ENCODE measurements at places on chromosomes 5 and 9.

- DNase-seq: no peak
These were observed 34.9 kb upstream of the STOM start for GRCh38 chr9:121404906-121405305.

- DNase-seq: peak; percentile 42
These were observed 74.6 kb upstream of the CPLX2 start for GRCh38 chr5:175796536-175797499.

DNA sequence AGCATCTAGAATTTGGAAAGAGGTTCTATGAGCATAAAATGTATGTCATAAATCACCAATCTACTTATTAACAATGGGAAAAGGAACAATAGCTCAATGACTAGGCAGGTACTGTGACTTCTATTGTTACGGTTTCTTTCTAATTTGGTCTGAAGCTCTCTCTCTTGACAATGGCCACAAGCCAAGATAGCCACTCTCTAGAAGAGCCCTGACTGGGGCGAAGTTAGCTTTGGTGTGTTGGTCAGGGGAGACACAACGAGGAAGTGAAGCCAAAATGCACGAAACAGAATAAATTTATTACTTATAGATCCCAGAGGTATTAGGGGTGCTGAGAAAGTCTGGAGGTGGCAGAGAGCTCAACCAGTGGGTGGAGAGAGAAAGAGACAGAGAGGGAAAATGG lies 9.4 kb upstream of the RAD23B start:
- no peak for DNase-seq

DNA sequence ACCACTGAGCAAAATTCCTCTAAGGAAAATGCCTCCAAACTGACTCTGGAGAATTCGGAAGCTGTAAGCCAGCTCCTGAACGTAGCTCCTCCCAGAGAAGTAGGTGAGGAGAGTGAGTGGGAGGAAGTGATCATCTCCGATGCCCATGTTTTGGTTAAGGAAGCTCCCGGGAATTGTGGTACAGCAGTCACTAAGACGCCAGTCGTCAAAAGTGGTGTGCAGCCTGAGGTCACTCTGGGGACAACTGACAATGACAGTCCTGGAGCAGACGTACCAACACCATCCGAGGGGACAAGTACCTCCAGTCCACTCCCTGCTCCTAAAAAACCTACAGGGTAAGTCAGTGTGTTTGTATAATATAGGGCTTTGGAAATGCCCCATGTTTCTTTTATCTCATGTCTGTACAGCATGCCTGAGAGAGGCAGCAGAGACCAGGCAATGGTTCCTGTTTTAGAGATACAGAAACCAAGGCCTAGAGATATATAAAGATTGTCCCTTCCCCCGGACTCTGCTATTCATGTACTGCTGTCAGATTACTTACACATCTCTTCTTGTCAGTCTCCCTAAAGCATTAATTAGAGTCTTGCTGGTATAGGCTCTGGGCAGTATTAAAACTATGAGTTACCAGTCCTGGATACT lies 23.9 kb downstream of the HMGXB3 start:
- DNase-seq: no peak

- no peak for DNase-seq
These were observed 25.8 kb downstream of the ADGRD2 start for GRCh38 chr9:124475868-124476690.

DNA sequence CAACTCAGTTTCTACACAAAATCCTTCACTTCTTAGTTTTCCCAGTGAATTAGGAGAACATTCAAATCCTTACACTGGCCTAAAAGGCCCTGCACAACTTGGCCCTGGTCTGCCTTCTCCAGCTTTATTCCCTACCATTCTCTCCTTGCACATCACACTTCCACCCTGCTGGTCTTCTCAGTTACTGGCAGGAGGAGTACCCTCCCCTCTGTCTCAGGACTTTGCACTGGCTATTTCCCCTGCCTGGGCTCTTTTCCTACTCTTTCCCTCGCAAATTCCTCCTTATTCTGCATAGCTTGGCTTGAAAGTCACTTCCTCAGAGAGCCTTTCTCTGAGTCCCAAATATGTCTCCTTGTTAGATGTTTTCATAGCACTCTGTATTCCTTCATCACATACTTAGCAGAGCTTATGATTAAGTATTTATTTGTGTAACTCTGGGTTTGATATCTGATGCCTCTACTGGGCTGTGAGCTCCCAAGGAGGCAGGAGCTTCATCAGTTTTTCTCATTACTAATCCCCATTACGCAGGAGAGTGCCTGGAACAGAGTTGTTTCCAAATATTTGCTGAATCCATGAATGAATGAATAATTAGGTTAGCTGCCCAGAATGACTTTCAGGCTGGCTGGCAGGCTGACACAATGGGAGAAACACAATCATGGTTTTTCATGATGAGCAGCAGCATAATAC lies 159.8 kb upstream of the KLF9 start:
- no peak for DNase-seq

DNA sequence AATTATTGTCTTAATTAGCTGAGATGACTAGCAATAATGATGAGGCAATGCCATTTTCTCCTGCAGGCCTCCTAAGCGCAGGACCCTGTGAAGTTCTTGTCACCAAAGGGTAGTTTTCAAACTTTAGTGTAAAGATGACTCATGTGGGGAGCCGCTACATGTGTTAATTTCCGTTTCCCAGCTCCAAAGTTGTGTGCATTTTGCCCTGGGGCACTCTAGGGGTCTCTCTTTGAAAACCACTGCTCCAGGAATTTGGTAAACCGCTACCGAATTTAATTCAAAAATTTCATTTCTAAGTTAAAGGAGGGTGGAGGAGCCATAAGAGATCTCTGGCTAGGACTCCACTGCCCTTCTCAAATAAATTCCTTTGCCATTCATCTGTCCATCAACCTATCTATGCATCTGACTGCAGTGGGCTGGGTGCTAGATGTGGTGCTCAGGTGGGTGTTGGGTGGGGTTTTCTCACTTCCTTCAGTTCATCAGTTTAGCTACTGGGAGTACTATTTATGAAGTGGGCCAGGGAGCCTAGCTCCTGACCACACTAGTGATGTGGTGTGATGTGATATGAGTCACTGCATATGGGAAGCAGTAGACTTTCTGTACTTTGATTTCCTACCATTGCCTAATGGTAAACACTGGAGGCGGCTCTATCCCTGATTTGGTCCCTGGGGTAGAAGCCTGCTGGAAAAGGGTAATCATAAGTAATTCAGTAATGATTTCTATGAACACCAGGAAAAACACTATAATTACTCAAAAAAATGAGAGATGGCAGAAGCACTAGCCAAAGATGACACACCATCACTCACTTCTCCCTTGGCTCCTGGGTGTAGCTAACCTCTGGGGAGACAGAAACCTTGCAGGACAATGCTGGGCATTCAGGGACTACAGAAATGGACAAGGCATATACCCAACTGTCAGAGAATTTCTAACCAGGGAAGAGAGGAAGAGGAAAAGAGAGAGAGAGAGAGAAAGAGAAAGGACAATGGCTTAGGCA lies 4.0 kb upstream of the ZSWIM6 start:
- DNase-seq: no peak

DNA sequence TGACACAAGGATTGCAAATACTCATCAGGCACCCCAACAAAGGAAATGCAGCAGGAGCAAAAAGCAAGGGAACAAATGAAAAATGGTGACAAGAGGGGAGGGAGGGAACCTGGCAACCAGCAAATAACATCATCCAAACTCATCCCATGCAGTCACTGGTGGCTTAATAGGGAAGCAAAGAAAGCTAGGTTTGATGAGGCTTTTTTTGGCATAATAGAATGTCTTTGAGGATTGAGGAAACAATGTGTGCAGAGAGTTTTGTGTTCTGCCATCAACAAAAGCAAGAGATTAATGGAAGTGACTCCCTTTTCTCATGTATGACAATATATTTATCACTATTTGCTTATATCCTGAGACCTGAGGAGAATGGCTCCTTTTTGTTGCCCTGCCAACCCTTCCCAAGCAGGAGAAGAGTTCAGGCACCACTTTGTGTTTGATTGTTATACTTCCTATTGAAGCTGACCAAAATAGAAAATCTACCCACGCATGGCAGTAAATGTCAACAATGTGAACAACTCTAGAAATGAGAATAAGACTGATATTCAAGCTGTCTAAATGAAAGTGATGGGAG lies 375.7 kb downstream of the CAAP1 start:
- no peak for DNase-seq

DNA sequence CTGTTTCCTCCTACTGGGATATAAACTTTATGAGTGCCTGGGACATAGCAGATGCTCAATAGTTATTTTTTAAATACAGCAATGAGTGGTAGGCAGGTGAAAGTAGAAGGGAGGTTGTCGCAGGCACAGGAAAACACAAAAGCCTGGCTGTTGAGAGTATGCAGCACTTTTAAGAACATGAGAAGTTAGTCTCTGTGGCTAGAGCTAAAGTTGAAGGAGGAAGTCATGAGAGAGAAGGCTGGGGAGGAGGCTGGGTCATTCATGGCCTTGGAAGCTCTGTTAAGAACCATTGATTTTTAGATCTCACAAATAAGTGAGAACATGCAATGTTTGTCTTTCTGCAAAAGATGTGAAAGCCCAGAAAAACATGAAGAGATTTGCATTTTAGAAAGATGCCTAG lies 126.7 kb downstream of the PRKACG start:
- DNase-seq: no peak

Data from activated CD8-positive, alpha-beta memory T cell treated with anti-CD3 and anti-CD28 coated beads for 4 hours (primary cell).